ENCODE measurements at places on chromosomes 12 and 14.

GRCh38 chr14:104863131-104863862, 1.8 kb upstream of the CEP170B start:
- no peak for DNase-seq

DNA sequence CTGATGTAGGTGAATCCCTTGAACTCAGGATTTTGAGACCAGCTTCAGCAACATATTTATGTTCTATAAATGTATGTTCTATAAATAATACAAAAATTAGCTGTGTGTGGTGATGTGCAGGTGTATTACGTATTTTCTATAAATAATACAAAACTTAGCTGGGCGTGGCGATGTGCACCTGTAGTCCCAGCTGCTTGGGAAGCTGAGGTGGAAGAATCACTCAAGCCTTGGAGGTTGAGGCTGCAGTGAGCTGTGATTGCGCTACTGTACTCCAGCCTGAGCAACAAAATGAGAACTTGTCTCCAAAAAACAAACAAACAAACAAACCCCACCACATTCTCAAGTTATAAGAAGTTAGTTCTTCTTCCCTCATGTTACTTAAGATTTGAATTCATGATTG, 39.5 kb downstream of the GABARAPL1 start:
- no peak for DNase-seq

- DNase-seq, result no peak
Observed at GRCh38 chr14:104937694-104938365, 13.2 kb downstream of the PLD4 start.

DNA sequence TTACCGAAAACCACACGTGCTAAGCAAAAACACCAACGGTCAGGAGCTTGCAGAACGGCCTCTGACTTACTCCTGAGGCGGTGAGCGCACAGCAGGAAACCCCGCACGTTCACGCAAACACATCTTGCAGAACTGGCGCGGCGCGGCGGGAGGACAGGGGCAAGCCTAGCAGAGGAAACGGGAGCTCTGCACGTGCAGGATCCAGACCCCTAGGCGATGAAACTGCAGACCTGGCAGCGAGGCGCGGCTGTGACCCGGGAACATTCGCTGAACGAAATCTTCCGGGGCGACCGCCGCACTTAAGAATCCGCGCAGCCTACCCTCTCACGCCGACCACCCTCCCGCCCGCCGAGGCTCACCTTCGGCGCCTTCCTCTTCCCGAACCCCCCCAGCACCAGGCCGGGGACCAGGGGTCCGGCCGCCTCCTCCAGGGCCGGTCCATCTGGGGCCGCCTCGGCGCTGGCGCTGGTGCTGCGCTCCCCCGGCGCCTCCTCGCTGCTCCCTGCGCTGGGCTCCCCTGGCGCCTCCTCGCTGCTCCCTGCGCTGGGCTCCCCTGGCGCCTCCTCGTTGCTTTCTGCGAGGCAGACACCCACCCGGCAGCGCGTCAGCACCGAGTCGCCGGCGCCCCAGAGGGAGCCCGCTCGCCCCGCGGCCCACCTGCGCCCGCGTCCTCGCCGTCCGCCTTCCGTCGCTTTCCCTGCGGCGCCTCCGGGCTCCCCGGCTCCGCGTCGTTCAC, 615 bp downstream of the DDX51 start:
- peak; percentile 66 for DNase-seq

DNA sequence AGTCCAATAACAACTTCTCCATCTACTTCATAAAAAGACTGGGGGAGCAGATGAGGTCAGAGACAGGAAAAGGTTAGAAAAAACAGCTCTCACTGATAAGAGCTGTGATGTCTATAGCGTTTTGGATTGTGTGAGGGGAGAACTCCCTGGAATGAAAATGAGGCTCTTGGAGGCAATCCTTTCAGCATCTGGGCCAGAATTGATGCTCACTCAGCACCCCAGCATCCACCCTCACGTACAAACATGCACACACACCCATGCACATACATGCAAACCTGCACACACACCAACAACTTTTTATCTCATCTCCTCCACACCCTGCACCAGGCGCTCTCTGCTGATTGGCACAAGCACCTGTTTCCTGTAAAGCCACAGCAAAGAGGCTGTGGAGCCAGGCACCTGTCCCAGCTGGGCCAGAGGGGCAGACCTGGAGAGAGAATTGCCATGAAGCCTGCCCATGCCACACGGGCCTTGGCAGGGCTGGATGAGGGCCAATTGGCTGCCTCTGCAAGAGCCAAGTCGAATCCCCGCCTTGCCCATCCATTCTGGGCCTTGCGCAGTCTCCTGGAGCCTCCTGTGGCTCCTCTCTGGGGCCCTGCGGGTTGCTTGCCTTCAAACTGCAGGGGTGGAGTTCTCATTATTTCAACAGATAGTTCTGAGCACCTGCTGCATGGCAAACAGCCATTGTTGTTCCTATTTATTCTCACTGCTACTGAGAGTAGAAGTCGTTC, 53.1 kb downstream of the SYNE3 start:
- peak; percentile 77 for DNase-seq

GRCh38 chr12:125081427-125081826, 16.2 kb downstream of the AACS start:
- DNase-seq, result peak; percentile 100

DNA sequence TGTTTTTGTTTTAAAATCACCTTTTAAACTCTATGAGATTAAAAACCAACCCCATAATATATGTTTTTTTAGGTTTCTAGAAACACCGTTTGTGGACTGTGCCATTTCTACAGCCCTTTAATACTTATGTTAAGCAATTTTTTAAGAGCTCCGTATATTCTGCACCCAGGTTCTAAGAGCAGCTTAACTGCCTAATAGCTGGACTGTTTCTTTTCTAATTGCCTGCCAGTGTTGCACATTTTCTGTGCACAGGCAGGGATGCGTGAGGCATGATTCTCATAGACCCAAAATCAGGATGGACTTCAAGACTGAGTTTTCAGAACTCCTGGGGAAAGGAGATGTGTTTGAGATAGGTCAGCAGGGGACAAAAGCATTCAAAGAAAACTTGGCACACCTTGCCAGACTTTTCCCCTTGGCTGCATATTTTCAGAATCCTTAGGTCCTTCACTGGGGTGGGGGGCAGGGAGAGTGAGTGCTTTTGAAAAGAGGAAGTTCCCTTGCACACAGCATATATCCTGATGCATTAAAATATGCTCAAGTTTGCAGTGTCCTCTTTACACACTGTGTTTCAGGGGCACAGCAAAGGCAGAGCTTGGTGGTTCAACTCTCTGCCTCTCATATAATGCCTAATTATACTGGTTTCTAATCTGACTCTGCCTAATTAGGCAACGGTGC, 27.9 kb downstream of the TMEM30B start:
- DNase-seq, result no peak

GRCh38 chr14:62462988-62463387, 582.3 kb downstream of the KCNH5 start:
- DNase-seq, result no peak

DNA sequence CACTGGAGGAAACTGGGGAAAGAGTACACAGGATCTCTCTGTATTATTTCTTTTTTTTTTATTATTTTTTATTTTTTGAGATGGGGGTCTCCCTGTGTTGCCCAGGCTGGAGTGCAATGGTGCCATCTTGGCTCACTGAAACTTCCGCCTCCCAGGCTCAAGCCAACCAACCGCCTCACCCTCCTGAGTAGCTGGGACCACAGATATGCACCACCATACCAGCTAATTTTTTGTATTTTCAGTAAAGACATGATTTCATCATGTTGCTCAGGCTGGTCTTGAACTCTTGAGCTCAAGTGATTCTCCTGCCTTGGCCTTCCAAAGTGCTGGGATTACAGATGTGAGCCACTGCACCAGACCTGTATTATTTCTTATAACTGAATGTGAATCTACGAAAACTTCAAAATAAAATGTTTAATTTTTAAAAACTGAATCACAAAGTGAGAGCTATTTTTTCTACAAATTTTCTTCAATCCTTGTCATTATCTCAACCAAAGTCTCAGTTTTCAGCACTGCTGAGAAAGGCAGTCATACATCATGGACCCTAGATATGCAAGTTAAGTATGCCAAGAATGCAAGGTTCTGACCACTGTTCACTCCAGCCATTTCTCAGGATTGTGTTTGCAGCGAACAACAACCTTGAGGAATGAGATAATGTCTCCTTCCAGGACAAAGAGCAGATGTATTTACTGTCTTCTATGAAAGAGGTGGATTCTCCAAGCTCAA, 2.4 kb downstream of the EAPP start:
- no peak for DNase-seq

DNA sequence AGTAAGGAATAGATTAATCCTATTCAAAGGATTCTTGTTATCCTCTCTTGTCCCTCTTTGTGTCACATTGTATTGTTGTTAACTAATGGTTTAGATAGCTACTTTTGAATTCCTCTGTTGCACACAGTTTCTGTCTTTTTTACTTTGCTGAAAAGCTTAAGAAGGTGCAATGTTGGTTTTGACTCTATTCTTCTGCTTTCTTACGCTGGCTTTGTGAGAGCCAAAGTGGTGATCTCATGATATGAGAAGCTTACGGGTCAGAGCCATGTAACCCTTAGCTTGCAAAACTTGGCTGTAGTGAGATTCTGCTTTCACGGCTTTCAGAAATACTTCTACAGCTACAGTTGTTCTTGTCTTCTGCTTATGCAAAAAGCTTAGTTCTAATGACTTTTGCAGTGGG, 239.7 kb downstream of the TRHDE start:
- peak; percentile 45 for DNase-seq

GRCh38 chr12:18808221-18808620, 70.3 kb downstream of the CAPZA3 start:
- no peak for DNase-seq

DNA sequence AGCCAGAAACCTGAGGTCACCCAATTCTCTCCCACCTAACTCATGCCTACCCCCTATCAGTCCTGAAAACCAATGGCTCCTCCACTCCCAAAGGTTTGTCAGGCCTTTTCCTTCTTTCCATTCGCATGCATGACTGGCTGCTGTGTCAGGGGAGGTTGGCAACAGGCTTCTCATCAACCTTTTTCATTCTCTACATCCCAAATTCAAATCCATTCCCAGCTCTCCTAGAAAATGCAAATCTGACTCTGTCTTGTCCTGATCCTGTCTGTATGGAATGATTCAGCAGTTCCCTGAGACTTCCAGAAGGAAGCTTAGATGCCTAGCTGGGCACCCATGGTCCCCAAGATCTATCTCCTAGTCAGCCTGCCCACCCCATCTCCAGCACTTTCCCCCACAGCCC, 5.0 kb upstream of the CTDSP2 start:
- no peak for DNase-seq

- no peak for DNase-seq
Observed at GRCh38 chr12:105368047-105368646, 37.7 kb downstream of the C12orf75 start.

- no peak for DNase-seq
Observed at GRCh38 chr14:76951166-76951565, 77.3 kb downstream of the IRF2BPL start.

DNA sequence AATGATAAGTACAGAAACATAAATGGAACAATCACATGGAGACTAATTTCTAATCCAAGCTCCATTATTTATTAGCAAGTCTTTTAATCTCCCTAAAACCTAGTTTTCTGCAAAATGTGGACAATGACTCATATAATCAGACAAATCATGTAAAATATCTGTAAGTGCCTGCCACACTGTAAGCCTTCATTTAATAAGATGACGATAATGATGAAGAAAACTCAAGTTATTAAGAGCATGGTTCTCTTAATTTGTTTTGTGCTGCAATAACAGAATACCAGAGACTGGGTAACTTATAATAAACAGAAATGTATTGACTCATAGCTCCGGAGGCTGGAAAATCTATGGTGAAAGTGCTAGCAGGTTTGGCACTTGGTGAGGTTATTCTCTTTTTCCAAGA, 535.3 kb upstream of the LRFN5 start:
- no peak for DNase-seq

DNA sequence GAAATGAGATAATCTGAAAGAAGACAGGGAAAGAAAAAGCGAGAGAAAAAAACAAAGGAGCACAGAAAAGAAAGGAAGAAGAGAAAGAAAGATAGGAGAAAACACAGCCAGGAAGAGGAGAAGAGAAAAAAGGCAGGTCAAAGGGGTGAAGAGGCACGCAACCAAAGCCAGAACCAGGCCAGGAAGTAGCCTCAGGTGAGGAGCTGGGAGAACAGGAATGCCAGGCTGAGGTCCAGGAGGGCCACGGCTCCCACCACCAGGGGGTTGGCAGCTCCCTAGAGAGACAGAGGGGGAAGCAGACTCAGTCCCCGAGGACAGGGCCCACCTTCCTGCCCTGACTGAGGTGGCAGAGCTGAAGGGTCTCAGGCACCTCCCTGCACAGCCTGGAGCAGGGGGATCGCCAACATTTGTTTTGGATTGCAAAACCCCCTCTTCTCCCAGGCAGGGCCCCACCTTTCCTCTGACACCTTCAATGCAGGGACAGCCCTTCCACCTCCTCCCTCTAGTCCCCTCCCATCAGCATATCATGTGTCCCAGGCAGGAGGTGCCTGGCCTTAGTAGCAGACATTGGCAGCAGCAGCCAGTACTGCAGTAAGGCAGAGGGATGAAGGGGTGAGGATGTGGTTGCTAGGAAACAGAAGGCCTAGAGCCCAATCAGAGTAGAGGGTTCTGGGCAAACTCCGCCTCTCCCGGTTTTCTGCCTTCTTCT, 2.0 kb upstream of the AP1G2 start:
- peak; percentile 71 for DNase-seq

DNA sequence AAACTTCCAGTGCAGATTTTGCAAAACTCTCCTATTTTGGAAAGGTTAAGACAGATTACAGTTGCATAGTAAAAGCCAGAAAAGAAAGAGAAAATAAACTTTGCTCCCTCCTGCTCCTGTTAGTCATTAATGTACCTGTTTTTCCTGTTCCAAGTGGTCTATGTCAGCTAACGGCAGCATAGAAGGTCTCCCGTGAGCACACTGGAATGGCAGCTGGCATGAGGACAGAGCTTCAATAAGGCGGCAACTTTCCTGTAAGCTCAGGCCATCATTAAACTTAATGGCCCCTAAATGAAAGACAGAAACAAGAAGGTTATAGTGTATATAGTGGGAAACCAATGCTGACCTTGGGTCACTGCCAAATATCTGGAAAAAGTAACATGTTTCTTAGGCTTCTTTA, 16.0 kb downstream of the EIF2B2 start:
- peak; percentile 21 for DNase-seq

- peak; percentile 63 for DNase-seq
Observed at GRCh38 chr12:118015944-118016343, 559 bp upstream of the RFC5 start.

DNA sequence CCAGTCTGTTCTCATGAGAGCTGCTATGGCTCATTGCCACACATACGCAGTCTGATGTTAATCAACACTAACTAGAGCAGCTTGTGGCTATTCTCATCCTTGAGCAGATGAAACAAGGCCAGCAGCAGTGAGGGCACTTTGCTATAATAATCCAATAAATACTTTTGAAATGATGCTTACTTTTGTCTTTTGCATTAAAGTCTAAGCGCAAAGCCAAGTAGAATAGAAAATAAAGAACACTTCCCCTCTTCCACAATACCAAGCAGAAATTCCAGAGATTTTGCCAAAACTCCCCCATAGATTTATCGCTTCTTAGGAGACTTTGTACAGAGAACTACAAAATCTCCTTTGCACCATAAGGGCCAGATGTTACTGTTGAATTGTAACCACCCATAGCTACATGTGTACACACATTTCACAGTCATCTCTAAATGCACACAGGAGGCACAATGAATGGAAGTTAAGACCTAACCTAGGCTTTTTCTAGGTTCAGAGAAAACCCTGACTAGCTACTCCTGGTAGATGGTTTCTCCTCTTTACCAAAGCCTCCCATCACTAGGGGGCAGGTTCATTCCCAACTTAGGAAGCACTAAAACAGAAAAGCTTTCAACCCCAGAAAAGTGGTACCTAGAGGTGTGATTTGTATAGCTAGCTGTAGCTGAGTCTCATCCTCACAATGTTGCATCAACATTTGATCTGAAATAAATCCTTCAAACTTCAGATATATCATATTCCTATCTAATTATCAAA, 119.3 kb downstream of the HMGA2 start:
- no peak for DNase-seq

GRCh38 chr12:75658286-75658685, 146.9 kb upstream of the KRR1 start:
- peak; percentile 20 for DNase-seq

Measured in DMS53 (cell line).